Activated T-helper 1 cell treated with anti-CD3 and anti-CD28 coated beads, Interleukin-12 subunit alpha, Interleukin-12 subunit beta, Interleukin-2, Interleukin-4 antibody, amounts not matched to agents 30 ng/mL and 10 ng/mL and 1 ng/mL, durations not matched to agents 14 hours and 24 hours and 36 hours (primary cell): ENCODE measurements at places on chromosomes 7 and 10. TPM values are rescaled to one million over a fixed set of nuclear protein-coding genes. Genes with fewer than 3 reads are reported as not detected.

MUC3A gene
- not detected in 2 replicates for total RNA-seq

NOS3 gene
- total RNA-seq: 12.2 and 12.8 TPM in 2 replicates

AIFM2 gene
- total RNA-seq: 7.1 and 7.3 TPM in 2 replicates

JCAD gene
- total RNA-seq: 0.15 and 0.31 TPM in 2 replicates

DNA sequence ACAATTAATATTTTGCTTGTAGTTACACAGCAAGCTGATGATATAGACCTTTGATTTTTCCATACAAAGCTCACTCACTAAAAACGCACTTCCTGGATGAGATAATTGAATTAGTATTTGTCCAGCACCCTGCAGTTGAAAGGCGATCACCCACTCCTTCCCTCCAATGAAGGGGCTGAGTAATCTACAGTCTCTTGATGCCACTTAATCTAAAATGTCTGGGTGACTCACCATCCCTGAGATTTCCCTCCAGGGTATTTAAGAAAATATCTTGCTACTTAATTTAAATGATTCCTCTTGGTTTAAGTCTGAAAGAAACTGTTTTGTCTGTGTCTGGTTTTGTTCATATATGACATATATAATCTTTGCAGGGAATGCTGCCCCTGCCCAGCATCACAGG lies 515.3 kb downstream of the GRID1 start:
- no peak for DNase-seq

DNA sequence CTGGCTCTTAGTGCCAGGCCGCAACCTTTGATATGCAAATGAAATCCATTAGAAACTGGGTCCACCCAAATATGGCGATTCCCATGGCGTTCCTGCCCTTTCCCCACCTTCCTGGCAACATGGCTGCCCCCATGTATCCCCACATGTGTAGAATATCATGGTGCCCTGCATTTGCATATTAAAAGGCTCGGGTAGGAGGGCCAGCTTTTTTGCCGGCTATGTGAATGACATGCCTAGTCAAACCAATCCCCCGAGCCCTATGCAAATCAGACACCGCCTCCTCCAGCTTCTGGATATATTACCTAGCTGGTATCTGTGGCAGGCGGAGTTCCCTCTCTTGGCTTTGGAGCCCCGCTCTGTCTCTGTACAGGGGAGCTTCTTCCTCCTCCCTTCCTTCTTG lies 18.3 kb downstream of the MMS19 start:
- no peak for DNase-seq

DNA sequence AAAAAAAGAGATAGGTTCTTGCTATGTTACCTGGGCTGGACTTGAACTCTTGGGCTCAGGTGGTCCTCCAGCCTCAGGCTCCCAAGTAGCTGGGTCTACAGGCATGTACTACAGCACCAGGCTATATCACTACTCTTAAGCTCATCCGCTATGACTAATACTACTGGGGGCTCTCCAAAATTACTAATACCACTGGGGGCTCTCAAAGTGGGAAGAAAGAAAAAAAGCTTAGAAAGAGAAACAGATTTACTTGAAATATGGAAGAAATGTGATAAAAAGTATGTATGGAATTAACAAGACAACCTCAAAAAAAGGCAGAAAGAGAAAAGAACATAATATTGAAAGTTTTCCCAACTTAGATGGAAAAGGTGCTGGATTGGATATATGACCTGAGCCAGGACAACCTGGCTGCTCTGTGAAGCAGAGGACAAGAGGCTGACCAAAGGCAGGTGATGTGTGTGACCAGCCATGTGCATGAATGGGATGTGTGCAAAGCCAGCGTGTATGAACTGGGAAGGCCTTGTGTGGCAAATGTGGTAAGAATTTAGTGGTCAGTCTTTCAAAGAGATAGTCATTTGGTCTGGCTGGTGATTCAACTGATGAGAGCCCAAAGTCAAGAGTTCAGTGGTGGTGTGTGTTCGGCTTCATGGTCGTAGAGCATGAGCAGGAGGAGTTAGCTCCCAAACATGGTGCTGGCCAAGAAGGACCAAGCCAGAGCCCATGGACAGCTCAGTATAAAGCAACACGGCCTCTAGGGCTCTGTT lies 232.4 kb upstream of the KLF14 start:
- DNase-seq: no peak

DNA sequence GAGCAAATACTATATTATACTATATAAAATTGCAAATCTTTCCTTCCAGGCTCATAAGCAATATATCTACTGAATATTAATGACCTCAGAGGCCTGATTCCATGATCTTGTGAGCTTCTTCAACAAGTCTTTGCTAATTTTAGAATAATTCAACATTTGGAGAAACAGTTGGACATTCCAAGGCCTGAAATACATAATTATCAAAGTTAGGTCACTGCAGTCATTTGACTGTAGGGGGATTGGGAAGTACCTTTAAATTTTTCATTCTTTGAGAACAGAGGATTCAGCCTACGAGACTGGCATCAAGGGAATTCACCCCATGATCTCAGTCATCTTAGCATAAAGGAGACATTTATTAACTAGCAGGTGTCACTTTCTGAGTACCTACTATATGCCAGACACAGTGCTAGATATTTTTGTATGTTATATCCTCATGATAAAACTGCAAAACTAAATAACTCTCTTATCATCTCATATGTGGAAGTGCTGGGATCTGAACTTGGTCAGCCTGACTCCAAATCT lies 85.4 kb downstream of the DOCK4 start:
- DNase-seq: no peak

DNA sequence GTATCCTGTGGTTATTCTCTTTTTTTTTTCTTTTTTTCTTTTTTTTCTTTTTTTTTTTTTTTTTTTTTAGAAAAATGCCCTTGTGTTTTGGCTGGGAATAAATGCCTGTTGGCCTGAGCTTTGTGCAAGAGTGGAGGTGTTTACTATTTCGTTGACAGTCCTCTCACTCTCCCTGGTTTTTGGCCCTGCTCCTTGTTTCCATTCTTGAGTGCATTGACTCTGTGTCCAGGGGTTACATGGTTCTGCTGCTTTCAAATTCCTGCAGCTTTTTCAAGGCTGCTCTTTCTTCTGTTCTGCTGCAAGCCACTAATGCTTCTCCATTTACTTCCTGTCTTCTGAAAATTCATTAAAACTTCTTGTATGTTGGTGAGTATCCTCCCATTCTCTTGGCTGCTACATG lies 59.7 kb upstream of the TBX20 start:
- DNase-seq: no peak

DNA sequence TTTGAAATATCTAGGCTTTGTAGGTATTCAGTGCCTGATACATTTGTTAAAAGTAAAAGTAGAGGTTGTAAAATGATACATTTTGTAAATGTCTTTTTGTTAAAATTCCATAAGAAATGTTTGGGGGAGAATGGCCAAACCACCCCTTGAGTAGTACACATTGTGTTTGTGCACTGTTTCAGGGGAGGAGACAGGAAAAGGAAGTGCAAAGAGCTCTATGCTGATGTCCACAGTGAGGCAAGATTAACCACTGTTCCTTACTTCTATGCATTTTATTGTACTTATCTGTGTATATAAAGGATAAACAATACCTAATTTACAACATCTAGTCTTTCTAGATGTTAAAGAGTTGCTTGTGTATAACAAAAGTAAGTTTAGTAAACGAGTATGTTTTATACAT lies 7.4 kb upstream of the CYCS start:
- no peak for DNase-seq

GRCh38 chr7:130662426-130662825 lies 6.1 kb downstream of the COPG2 start:
- no peak for DNase-seq

- DNase-seq: no peak
Measured at GRCh38 chr10:21972584-21972983, 30.9 kb downstream of the DNAJC1 start.

DNA sequence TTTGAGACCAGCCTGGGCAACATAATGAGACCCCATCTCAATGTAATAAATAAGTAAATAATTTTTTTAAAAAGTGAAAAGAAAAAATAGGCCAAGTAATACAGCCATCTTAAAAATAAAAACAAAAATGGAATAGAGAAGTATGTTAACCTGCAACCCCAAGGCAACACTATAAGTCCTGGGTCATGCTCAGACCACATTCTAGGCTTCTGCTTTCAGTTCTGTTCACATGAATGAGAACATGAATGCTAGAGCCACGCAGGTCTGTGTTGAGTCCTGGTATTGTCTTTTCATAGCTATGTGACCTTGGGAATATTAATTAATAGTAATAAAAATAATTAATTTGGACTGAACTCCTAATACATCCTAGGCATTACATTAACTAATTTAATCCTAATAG lies 284.0 kb downstream of the AUTS2 start:
- DNase-seq: no peak

DNA sequence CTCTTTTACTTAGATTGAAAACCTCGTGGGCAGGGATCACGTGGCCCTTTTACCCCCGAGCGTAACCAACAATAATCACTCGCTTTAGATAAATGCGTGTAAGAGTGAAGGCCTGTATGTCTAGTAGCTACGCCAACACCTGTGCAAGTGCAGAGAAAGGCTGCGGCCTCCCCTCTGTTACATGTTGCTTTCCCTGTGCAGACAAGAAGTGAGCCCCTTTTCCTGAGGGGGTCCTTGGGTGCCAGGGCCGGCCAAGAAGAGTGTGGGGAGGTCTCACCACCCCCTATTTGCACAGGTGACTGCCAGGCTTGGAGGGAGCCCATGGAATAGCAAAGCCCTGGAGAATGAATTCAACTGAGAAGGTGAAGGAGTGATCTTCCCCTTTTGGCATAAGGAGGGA lies 35.6 kb upstream of the CNPY1 start:
- no peak for DNase-seq

DNA sequence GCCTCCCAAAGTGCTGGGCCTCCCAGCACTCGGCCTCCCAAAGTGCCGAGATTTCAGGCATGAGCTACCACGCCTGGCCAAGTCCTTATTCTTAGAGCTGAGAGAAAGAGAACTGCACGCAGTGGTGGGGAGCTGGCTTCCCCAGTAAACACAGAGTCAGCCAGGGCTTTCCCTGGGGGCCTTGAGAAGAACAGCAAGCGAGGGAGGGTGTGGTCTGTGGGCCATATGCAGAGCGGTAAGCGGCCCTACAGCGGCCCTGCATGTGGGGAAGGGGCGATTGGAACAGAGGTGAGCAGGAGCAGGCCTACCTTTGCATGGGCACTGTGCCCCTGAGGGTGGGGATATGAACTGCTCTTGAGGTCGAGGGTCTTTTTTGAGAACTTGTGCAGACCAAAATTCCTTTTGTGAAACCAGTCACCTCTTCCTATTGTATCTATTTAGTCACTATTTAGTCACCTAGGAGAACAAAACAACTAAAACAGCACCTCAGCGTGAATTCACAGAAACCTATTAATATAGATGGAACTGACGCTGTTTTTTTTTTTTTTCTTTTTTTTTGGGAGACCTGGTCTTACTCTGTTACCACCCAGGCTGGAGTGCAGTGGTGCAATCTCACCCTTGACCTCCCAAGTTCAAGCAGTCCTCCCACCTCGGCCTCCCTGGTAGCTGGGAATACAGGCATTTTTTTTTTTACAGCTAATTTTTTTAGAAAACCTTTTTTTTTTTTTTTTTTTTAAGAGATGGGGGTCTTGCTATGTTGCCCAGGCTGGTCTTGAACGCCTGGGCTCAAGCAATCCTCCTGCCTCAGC lies 36.9 kb upstream of the SH2D4B start:
- no peak for DNase-seq
